ENCODE measurements at places on chromosomes 11 and 22.

DNA sequence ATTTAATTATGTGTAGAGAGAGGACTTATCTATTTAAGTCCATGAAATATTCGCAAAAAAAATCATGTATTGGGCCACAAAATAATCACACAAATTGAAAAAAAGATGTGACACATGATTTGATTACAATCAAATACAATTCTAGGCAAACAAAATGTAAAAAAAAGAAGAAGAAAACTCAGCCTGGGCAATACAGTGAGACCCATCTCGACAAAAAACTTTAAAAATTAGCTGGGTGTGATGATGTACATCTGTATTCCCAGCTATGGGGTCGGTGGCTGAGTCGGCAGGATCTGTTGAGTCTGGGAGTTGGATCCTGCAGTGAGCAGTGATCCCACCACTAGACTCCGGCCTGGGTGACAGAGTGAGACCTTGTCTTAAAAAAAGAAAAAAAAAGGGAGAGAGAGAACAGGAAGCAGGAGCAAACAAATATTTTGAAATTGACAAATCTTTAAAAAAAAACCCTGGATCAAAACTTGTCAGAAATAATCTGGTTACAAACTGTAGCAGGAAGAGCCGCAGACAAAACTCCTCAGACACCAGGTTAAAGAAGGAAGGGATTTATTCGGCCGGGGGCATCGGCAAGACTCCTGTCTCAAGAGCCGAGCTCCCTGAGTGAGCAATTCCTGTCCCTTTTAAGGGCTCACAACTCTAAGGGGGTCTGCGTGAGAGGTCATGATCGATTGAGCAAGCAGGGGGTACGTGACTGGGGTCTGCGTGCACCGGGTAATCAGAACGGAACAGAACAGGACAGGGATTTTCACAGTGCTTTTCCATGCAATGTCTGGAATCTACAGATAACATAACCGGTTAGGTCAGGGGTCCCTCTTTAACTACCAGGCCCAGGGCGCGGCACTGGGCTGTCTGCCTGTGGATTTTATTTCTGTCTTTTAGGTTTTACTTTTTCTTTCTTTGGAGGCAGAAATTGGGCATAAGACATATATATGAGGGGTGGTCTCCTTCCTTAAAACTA lies 3.3 kb upstream of the TYMP start:
- no peak for DNase-seq

- DNase-seq, result peak; percentile 70
Observed at GRCh38 chr11:90134478-90135003, at the start of gene NAALAD2. Gene NAALAD2 (plus strand): TSS chr11:90134663. CDS start chr11:90134759, 96 bp downstream.

DNA sequence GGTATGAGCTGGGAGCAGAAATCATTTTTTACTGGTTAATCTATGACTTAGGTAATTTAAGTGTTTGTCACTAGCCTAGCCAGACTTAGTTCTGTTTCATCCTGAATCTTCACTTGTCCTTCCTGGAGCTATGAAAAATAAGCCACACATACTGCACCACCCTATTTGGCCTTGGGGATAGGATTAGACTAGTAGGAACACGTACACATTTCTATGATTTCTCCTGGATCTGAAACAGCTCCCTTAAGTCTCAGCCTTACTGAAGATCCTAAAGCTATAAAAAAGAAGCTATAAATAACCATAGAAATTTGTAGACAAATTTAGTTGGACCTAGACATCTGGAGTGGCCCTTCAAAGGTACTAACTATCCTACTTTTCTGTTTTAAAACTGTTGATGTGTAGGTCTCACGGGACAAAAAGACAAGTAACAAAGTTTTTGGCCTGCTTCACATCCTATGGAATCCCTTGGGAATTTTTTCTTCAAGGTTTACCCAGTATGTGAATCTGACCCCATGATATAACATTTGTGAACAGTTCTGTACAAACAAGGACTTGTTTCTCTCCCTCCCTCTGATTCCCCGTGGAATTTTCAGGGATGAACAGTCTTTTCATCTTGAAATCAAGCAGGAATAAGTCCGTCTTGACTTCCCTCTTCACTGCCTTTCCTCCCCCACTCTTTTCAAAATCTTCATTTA lies 275.0 kb downstream of the FAM76B start:
- no peak for DNase-seq

DNA sequence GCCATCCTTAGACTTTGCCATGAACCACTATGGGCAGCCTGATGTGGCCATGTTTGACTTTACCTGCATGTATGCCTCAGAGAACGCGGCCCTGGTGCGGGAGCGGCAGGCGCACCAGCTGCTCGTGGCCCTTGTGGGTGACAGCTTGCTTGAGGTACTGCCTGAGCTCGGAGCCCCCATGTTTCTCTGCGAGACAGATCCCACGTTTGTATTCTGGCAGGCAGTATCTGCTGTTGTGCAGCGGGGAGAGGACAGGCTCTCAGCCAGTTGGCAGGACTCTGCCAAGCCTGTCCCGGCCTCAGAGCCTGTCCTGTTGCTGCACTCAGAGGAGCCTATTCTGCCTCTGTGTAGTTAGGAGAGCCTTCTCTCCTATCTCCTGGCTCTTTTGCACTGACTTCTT lies 109.9 kb downstream of the MICAL2 start:
- DNase-seq, result no peak

DNA sequence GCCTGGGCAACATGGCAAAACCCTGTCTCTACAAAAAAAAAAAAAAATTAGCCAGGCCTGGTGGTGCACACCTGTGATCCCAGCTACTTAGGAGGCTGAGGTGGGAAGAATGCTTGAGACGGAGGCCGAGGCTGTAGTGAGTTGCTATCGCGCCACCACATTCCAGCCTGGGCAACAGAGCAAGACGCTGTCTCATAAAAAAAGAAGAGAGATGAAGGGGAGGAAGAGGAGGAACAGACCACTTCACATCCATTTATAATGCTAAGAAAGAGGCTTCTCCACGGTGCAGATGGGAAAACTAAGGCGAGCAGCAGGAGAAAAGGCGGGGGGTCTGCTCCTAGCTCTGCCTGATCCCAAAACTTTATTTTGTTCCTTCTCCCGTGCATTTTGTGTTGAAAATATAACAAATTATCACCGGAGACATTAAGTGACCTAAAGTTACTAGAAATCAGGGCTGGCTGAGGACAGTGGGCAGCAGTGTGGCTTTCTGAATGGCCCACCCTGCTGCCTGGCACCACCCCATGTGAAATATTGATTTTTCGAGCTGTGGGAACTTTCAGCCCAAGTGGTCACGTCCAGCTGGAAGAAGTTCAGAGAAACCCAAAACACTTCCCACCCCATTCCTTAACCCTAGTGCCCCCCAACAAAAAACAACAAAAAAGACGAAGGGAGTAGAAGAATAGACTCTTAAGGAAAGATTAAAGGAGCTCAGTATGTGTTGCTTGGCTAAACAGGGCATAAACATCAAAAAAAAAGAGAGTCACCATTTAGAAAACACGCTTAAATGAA lies 9.5 kb downstream of the MYH9 start:
- no peak for DNase-seq

GRCh38 chr11:65685981-65686380 lies 23.3 kb upstream of the RELA start:
- no peak for DNase-seq

- no peak for DNase-seq
Observed at GRCh38 chr11:128496692-128497060, 90.7 kb downstream of the ETS1 start.

DNA sequence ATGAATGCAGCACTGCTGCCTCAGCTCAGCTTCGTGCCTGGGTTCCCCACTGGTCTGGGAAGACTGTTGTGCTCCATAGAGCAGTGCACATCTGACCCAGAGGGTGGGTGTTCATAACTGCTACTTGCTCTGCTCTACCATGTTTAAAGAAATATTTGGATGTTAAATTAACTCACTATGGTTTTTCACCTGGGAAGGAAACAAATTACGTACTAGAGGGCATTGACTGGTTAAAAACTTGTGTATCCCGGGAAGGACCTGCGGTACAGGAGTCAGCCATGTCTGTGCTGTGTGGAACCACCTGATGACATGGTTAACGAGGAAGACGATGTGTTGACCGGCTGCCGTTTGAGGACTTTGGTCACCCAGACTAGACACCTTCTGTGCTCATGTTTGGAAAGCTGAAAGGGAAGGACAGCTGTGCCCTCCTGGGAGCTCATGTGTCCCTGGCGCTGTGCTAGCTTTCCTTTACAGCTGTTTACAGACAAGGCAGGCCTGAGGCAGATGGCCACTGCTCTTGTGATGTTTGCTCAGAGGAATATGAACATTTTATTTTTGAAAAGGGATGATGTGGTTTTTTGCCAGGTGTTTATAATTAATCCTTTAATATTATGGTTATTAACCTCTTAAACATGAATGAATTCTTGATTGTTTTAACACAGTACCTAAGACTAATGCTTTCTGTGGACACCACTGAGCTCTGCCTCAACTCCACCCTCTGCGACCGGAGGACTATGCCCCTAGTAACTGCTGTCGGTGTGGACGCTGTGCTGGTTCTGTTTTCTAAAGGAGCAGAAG lies 14.3 kb upstream of the AIFM3 start:
- no peak for DNase-seq

GRCh38 chr22:47818496-47818895 lies 1056.0 kb downstream of the TBC1D22A start:
- DNase-seq, result no peak

DNA sequence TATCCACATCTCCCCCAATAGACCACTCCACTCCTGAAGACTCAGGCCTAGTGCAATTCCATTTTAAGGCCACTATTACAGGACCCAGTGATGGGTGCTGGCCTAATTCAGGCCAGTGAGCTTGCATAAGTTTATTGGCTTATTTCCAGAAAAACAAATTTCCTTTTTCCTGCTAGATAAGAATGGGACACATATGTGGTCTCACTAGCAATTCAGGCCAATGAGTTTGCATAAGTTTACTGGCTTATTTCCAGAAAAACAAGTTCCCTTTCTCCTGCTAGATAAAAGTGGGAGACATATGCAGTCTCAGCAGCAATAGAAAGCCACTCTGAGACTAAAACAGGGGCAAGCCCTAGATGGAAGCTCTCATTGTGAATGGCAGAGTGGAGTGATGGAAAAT lies 22.4 kb downstream of the ADM start:
- DNase-seq, result peak; percentile 48

GRCh38 chr11:71129624-71130023 lies 122.8 kb downstream of the SHANK2 start:
- DNase-seq, result no peak

DNA sequence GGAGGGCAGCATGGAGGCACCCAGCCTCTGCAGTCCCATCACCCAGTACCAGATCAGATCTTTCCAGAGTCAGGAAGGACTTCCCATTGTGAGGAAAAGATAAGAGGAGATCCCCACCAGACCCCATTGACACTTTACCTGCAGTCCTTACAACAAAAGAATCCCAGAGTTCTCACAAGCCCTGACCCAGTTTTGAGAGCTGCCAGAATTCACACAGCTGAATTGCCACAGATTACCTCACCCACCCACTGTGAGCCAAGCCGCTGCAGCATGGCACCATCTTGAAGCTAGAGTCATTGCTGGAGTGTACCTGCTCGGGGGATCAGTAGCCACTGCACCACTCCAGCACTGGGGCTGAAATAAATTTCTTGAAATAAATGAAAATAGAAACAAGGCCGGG lies 91.8 kb upstream of the UBASH3B start:
- no peak for DNase-seq

DNA sequence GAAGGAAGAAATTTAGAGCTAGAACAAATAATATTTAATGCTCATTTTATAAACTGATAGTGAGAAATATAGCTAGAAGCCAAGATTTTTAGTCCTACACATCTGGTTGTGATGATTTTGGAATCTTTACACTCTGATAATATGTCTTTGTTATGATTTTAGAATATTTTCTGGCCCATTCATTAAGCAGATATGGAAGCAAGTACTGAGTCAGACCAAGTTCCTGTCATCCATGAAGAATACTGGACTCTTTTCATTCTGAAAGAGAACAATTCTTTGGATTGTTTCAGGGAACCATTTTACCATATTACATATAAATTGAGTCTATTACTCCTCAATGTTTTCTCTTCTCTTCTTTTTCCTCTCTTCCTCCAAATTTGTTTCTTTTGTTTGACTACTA lies 227.4 kb downstream of the TMEM135 start:
- DNase-seq, result no peak

DNA sequence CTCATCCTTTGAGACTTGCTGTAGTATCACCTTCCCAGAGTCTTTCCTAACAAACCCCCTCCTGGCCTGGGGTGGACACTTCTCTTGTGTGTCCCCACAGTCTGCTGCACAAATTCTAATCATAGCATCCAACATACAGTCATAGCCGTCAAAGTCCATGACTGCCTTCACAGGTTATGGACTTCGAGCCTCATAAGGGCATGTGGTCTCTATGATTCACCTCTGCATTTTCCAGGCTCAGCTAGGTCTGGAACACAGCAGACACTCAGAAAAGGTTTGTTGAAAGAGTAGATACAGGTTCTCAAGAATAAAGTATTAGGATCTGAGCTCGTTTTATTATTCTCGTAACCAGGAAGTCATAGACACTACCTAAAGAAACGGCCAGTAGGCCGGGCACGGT lies 13.2 kb upstream of the SCUBE2 start:
- DNase-seq, result no peak

GRCh38 chr11:16364254-16364653 lies 7.9 kb upstream of the SOX6 start:
- DNase-seq, result no peak

DNA sequence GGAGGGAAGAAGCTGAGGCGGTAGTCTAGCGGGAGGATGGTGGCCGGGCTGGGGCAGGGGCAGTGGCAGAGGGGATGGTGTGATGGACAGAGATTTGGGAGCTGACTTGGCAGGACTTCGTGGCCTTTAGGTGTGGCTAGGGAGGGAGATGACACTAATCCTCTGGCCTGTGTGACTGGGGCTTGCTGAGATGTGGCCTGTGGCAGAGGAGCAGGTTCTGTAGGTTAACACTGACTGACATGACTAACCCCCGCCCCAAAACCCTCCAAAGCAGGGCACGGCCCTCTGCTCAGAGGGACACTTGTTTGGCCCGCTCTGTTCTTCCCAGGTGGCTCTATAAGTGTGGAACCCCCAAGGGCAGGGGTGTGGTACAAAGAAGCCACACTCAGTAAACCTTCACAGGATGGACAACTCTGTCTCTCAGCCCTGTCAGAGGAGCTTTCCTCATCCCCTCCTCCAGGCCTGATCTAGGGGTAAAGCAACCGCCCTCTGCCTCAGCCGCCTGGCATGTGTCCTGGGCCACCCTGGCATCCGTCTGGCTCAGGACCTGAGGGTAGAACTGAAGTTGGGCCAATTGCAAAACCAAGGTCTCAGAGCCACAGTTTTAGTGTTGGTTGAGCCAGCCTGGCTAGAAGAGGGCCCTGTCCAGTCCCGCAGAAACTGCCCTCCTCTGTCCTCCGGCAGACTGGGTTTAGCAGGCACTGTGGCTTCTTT lies 15.6 kb downstream of the TOM1 start:
- DNase-seq, result no peak

GRCh38 chr11:68665436-68665835 lies 18.9 kb upstream of the GAL start:
- DNase-seq, result no peak

DNA sequence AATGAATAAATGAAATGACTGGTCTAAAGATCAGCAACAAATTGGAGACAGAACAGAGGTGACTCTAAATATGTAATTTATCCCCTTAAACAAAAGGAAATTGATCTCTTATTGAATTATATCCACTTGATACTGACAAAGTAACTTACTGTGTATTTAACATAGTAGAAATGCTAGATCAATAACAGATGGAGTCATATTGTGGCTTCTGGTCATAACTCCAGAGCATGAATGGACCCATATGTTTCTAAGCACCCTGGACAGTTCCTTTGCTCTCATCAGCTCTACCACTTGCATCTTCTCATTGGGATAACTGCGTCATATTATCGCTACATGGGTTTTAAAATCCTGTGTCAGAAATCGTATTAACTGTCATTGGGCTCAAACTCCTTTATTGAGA lies 222.3 kb downstream of the ETS1 start:
- peak; percentile 51 for DNase-seq

- no peak for DNase-seq
Observed at GRCh38 chr11:105538588-105538987, 71.3 kb upstream of the GRIA4 start.
